ENCODE measurements at places on chromosomes 3 and 15.

DNA sequence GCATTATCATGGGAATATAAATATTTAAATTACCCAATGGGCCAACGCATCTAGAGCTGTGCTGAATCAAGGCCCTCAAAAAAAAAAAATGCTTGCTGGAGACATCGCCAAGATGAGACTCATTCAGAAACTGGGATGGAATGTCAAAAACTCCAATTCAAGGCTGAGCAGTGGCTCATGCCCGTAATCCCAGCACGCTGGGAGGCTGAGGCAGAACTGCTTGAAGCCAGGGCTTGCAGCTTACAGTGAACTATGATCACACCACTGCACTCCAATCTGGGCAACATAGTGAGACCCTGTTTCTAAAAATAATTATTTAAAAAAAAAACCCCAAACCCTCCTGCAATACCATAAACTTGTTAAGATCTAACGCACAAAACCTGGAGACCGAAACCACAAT, 3.1 kb upstream of the CACNA1D start:
- DNase-seq: no peak

GRCh38 chr3:128360705-128361271, 105.9 kb downstream of the DNAJB8 start:
- no peak for DNase-seq

DNA sequence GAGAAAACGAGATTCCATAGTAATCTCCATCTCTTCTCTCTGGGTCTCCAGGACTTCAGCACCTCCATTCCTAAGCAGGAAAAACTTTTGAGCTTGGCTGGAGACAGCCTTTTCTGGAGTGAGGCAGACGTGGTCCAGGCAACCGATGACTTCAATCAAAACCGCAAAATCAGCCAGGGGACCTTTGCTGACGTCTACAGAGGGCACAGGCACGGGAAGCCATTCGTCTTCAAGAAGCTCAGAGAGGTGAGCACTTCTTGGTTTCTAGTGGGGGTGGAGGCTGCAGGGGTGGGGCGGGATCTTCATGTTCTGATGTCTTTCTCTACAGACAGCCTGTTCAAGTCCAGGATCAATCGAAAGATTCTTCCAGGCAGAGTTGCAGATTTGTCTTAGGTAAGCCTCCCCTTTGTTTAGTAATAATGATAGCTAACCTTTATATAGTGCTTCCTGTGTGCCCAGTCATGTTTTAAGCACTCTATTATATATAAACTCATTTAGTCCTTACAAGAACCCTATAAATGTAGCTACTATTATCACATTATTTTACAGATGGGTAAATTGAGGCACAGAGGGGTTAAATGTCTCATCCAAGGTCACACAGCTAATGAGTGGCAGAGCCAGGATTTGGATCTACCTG, 35.0 kb upstream of the TATDN2 start:
- DNase-seq: no peak

DNA sequence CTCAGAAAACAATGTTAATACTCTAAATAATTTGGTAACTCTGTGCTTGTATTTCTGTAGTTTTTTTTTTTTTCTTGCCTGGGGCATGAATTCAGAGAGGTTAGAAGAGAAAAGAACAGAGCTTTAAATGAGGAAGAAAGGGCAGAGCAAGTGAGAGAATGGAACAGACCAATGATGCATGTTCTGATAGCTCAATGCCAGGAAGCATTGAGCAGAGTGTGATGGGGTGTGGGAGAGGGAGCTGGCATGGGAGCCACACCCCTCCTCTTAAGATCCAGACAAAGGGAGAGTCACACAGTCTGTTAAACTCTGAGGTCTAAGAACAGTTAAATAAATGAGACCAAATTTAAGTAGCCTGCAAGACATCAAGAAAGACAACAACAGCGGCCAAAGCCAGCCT, 538.6 kb downstream of the TUSC7 start:
- no peak for DNase-seq

- no peak for DNase-seq
Measured at GRCh38 chr3:140088513-140088912, 153.5 kb downstream of the CLSTN2 start.
